ENCODE measurements at places on chromosomes 5 and 9.

- no peak for DNase-seq
Observed at GRCh38 chr5:7897014-7897600, 28.2 kb downstream of the MTRR start.

GRCh38 chr9:79001012-79001411, 570.8 kb upstream of the TLE4 start:
- no peak for DNase-seq

DNA sequence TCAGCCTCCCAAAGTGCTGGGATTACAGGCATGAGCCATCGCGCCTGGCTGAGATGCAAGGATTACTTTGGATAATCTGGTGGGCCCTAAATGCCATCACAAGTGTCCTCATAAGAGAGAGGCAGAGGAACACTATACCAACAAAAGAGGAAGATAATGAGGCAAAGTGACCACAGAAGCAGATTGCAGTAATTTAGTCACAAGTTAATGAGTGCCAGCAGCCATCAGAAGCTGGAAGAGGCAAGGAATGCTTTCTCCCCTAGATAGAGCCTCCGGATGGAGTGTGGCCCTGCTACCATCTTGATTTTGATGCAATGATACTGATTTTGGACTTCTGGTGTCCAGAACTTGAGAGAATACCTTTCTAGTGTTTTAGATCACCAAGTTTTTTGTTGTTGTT, 122.3 kb downstream of the SPATA31D1 start:
- no peak for DNase-seq

- DNase-seq, result no peak
Observed at GRCh38 chr5:179978792-179979191, 71.1 kb upstream of the TBC1D9B start.

- DNase-seq, result no peak
Observed at GRCh38 chr9:95425910-95426551, 90.7 kb downstream of the PTCH1 start.

DNA sequence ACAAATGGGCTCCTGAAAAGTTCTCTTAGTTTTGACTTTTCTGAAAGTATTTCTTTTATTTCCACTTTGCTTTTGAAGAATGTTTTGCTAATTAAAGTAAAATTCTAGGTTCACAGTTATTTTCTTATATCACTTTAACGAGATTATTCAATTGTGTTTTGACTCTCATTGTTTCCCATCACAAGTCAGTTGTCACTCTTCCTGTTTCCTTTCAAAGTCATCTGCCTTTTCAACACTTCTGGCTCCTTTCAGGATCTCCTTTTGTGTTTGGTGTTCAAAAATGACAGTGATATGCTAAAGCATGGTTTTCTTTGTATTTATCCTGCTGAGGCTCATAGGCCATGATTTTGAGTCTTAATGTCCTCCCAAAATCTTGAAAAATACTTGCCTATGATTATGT, 235.4 kb upstream of the TAS2R1 start:
- no peak for DNase-seq

DNA sequence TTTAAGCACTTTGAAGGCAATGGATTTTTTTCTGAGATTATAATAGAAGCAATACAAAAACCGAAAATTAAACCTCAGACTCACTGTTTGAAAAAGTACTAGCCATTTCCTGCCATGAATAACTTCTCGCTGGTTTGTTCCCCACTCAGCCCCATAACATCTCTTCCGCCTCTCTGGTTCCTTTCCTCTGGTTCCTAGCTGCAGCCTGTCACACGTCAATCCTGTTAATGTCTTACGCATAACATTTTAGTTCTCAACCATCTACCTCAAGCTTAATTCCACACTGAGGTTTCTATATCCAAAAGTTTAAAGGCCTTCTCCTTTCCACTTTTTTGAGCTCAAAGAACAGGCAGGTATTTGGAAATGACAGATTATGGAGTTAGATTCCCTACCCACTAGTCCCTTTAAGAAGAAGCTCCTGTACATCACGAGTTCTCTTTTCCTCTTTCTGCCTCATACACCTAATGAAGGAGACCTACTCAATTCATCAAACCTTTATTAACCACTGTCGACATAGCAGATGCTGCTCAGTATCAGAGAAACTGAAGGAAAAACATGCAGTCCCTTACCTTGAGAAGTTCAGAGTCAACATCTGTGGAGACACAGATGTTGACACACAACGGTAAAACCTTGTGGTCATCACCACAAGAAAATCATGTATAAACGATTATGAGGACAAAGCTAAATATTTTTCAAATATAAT, 243.0 kb upstream of the PTGER4 start:
- no peak for DNase-seq

GRCh38 chr9:129093602-129094386, 12.9 kb downstream of the DOLPP1 start:
- no peak for DNase-seq

DNA sequence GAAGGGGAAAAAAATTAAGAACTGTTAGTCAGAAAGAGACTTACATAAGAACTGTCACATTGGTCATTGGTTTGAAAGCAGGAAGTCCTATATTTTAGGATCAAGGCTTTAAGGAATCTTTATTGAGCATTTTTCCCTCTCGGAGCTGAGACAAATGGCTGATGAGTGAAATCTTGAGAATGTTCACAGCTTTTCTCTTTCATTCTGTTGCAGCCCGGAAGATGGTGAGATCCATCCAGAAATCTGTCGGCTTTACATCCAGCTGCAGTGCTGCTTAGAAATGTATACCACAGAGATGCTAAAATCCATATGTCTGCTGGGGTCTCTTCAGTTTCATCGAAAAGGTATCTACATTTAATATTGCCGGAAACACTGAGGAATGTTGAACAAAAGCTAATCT, 69.7 kb downstream of the RGS7BP start:
- no peak for DNase-seq

DNA sequence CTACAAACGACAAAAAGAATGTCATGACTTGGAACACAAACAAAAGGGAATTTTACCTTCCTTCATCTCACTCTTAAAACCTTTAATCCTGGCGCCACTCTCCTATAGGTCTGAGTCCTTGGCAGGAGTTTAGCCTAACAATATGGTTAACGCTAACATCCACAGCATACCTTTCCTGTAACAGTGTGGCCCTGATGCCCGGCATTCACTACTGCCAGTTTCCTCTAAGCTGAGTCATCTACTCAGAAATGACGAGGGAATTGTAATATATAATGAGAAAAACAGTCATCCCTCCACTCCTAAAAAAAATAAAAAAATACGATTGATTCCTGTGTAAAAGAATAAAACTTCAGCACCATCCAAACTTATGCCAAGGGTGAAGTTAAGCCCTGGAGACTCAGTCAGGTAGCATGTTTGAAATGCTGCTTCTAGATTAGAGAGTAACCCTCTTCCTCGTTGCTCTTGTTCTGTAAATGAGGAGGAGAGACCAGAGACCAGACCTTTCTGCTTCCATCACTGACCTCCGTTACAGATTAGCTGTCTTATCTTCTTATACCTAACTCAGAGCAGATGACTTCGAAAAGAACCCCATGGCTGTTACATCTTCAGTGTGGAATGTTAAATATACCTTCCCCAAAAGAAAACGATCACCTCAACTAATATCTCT, 37.4 kb downstream of the CCDC125 start:
- DNase-seq, result no peak

DNA sequence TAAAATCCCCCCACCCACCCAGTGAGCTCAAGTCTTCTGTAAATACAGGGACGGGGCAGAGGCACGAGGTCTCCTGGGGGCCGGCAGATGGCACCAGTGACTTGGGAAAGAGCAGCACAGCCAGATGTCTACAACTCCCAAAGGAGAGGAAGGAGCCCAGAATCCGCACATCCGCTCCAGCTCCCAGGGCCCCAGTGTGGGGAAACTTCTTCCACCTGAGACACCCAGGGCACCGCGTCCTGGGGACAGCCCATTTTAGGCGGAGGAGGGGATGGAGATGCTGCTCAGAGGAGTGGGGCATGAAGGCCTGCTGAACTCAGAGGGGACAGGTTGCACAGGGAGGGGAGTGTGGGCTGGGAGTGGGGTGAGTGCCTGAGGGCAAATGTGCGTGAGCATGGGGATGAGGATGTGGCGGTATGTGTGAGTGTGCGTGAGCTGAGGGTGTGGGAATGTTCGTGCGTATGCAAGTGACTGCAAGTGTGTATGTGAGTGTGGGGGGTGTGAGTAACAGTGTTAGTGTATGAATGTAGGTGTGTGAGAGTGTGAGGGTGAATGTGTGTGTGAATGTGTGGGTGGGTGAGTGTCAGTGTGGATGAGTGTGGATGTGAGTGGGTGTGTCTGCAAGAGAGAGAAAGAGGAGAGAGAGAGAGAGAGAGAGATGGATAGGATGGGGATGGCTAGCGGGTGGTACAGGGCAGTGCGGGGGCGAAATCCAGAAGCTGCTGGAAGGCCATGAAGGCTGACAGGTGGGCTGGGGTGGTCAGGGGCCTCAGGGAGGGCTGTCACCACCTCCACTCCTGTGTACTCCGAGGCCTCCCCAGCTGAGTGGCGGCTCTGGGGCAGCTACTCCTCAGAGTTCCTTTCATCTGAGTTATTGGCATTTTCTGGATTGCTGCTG, 63.5 kb downstream of the DUSP1 start:
- DNase-seq, result peak; percentile 53

DNA sequence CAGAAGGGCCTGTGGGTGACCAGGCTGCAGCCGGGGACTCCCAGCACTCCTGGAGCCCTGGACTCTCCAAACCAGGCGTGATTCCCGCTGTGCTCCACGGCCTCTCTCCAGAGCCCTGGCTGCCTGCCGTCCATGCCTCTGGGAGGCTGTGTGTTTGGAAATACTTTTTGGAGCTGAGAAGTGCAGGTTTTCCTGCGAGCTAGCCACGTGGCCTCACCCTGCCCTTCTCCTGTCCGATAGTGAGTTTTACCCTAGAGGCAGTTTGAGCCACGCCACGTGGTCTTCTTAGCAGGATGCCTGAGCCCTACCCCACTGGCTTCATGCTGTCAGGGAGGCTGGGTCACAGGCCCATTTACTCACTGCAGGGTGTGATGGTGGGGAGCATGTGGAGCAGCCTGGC, 71.3 kb downstream of the COL5A1 start:
- no peak for DNase-seq

DNA sequence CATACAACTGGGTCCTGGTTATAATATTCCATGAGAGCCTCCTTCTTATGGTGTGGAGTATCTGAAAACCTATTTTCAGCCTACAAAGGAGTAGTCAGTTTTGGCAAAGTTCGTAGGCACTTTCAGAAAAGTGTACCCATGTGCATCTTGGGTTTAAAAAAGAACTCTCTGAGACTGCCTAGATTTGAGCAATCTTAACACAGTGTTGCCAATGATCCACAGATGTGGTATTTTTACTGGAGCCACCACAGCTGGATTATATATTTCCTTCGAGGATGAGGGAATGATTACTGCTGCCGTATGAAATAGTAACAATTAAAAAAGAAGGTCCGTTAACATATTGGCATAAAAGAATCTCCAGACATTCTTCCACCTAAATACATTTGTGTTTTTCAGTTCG, 1.1 kb downstream of the PALM2AKAP2 start:
- DNase-seq, result no peak

DNA sequence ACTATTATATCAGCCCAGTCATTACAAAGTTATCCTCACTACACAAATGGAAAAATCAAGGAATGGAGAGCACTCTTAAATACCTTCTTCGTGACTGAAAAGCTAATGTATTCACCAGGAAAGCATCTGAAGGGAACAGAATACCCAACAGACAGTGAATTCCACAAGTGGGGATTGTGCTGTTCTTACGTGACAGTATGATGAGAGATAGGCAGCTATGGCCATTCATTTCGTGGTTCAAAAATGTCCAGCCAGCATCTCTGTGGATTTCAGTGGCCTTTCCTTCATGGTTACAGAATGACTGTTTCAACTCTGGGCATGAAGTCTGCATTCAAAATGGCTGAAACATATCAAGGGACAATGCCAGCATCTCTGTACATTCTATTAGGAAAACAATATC, 323.8 kb downstream of the PRELID2 start:
- DNase-seq, result no peak

GRCh38 chr5:2208239-2208544, 325.5 kb upstream of the IRX4 start:
- no peak for DNase-seq

- peak; percentile 76 for DNase-seq
Observed at GRCh38 chr5:67395790-67396418, 199.3 kb upstream of the CD180 start.

- no peak for DNase-seq
Observed at GRCh38 chr9:121896545-121896943, 196.6 kb downstream of the TTLL11 start.

- DNase-seq, result no peak
Observed at GRCh38 chr5:90767710-90768109, 209.1 kb downstream of the ADGRV1 start.

- no peak for DNase-seq
Observed at GRCh38 chr5:59423021-59423420, 470.5 kb downstream of the PDE4D start.

DNA sequence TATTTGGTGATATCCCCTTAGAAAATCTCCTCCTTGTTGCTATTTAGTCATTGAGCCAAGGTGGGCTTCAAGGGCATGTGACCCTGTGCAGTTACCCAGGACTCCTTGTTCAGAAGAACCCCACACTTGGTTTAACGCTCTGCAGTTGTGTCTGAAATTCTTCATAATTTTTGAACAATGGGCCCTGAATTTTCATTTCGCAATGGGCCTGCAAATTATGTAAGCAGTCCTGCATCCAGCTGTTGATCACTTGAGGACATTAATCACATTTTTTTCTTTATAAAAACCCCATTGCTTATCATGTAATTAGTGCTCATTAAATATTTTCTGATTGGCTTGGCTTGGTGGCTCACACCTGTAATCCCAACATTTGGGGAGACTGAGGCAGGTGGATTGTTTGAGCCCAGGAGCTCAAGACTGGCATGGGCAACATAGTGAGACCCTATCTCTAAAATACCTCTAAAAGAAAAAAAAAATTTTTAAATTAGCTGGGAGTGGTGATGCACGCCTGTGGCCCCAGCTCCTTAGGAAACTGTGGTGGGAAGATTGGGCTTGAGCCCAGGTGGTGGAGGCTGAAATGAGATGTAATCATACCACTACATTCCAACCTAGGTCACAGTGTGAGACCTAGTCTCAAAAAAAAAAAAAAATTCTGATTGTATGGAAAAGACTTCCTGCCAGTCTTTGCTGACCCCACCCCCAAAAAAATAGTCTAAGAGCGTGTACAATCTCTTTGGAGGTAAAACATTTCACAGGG, 194.2 kb upstream of the HAPLN1 start:
- no peak for DNase-seq

- no peak for DNase-seq
Observed at GRCh38 chr9:35415402-35416097, 74.4 kb upstream of the RUSC2 start.

All from globus pallidus (tissue), 1 donor.